Effector CD4-positive, alpha-beta T cell (primary cell): ENCODE measurements at places on chromosomes 7 and 10.

- DNase-seq: no peak
These were observed 137.4 kb upstream of the CDC14C start for GRCh38 chr7:48786951-48787350.

GRCh38 chr10:95474228-95475002 is 86.8 kb downstream of the SORBS1 start:
- DNase-seq: no peak

GRCh38 chr10:131822013-131822691 is 78.7 kb upstream of the PPP2R2D start:
- DNase-seq: no peak

- DNase-seq: no peak
These were observed 64.3 kb upstream of the CCDC6 start for GRCh38 chr10:59970396-59971368.

DNA sequence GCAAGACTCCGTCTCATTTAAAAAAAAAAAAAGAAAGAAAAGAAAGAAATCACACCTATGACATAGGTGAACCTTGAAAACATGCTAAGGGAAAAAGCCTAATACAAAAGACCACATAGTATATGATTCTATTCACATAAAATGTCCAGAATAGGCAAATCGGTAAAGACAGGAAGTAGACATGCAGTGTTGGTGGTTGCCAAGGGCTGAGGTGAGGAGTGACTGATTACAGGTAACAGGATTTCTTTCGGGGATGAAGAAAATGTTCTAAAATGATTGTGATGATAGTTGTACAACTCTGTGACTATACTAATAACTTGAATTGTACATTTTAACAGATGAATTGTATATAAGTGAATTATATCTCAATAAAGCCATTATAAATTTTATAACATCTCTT is 3.3 kb downstream of the XPNPEP1 start:
- no peak for DNase-seq

DNA sequence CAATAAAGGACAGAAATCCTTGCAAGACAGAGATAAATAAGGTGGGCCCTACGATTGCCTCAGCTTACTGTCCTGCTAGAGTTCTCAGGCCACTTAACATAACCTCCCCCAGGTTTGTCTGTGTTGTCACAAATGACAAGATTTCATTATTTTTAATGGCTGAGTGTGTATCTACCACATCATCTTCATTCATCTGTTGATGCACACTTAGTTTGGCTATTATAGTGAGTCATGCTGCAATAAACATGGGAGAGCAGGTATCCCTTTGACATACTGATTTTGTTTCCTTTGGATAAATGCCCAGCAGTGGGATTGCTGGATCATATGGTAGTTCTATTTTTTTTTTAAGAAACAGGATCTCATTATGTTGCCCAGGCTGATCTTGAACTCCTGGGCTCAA is 60.6 kb downstream of the PRTFDC1 start:
- no peak for DNase-seq

DNA sequence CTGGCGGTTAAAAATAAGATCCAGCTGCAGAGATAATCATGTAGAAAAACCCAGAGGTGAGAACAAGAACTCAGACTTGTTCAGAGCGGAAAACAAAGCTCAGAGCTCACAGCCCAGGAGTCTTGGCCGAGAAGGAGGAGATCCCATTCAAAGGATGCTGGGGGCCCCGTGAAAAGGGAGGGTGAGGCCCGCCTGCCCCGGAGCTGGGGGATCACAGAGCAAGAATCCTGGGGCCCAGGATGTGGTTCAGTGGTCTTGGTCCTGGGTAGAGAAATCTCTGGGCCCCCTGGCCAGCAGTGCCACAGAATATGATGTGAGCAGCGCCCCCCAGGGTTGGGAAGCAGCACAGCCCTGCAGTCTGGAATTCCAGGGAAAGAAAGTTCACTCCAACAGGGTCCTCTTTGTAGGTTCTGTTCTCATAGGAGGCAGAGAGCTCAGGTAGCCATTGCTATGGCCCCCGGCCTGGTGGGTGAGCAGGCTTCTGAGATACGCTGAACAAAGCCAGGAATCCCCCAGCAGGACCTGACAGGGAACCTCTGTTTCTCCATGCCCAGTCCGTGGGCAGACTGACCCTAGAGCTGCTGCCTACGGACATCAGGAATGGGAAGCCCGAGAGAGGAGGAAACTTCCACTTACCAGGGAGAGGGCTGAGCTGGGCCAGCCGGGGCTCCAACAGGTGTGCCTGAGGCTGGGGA is 77.7 kb upstream of the GNA12 start:
- no peak for DNase-seq

- no peak for DNase-seq
These were observed 76.6 kb upstream of the ABI1 start for GRCh38 chr10:26937371-26937770.

DNA sequence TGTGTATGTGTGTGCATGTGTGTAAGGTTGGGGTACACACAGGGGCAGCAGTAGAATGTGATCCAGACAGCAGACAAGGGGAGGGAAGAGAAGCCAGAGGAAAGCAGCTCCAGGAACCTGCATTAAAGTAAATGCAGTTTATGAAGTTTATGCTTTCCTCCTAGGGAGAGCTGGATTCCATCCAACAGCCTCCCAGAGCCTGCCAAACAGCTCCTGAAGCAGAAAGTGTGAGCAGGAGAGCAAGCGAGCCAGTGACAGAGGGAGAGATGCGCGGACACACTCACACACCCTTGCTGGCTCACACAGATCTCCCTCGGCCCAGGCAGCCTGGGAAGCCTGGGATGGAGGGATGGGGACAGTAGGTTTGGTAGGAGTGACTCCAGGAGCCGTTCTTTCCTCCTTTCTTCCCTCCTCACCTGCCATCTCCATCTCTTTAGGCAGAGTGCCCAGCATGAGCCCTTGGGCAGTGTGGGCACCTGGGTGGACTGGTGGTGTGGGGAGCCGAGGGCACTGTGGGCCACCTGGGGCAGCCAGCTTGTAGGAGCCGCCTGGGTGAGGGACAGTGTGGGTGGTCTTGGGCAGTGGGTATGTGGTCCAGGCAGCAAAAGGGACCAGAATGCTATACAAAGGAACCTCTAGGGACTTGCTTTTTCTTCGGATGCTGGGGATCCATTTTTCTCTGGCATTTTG is 46.1 kb downstream of the PAX2 start:
- DNase-seq: no peak
